ENCODE measurements at places on chromosomes 1 and 21.

- DNase-seq, result no peak
These were observed 104.0 kb downstream of the CDC7 start for GRCh38 chr1:91604632-91605031.

DNA sequence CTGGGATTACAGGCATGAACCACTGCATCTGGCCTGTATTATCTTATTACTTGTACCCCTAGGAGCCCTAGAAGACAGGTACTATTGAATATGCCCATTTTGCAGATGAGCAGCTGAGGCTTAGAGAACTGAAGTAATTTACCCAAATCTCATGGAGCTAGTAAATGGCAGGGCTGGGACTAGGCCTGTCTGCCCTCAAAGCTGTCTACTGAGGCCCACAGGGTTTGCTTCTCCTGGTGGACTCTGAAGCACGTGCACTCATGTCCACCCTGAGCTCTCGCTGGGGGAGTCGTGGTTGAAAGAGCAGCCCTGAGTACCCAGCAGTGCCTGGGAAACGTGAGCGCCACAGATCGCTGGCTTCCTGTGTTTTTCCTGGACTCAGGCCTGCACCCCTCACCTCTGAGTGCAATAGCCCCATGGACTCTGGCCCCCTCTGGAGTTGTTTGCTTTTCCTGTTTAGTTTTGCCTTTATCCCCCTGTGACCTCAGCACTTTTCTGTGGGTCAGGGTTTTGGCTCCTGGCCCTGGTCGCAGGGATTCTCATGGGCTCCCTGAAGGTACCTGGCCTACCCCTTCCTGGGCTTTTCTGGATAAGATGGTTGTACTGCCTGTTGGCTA, 52.4 kb downstream of the ARHGEF10L start:
- DNase-seq, result no peak

GRCh38 chr1:41590331-41590730, 105.8 kb upstream of the EDN2 start:
- no peak for DNase-seq

DNA sequence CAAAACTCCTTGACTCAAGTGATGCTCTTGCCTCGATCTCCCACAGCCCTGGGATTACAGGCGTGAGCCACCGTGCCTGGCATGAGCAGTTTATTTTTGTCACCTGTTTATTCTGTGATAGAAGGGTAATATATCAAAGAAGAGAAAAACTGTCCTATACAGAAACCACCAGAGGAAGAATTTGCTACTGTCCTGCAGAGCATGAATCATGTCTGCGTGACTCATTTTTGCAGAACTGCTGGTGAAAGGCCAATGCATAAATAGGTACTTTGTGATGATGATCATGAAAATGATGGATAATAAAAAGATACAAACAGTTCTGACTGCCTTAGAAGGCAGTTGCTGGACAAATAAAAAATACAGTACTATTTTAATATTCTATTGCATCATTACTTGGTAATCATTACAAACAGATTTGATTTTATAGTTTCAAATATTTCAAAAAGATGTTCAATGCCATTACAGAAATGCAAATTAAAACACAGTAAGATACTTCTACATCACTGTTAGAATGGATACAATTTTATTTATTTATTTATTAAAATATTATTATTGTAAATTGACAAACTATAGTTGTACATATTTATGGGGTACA, 26.5 kb downstream of the RIPPLY3 start:
- DNase-seq, result peak; percentile 77

DNA sequence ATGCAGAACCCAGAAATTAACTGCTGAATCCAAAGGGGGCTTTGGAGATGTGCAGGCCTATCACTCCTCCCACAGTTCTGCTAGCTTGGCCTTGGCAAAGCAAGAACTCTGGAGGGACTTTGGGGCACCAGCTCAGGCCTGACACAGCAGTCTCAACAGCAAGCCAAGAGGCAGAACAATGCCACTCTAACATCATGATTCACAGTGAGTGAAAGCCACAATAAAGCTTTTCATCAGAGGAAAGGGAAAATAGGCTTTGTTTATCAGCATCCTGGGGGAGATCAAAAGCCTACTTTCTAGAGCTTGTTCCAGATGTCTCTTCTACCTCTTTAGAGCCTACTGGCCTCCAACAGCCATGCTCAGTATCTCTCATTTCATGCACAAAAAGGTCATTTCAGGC, 283.4 kb downstream of the KCNH1 start:
- DNase-seq, result no peak

- DNase-seq, result no peak
These were observed 212.3 kb downstream of the KAZN start for GRCh38 chr1:14810595-14811361.

- no peak for DNase-seq
These were observed 6.2 kb downstream of the KCNA3 start for GRCh38 chr1:110668549-110668948.

DNA sequence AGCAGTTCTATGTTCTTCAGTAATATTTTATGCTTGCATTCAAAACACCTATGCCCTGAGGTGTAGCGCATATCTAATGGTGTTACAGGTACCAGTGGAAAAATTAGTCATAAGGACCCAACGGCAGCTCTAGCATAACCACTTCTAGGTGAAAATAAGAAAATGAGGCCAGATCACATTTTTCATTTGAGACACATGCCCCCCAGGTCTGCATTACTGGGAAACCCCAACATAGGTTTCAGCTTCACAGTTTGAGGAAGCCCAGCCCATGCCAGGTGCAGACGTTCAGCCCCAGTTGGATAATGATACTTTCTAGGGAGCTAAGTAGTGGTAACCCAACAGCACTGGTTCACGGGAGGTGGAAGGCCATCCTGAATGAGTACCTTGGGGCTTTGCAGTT, 129.8 kb downstream of the CNIH3 start:
- DNase-seq, result no peak

GRCh38 chr1:175632667-175633066, 110.7 kb downstream of the TNR start:
- DNase-seq, result no peak

GRCh38 chr1:223401873-223402789, 8.9 kb downstream of the CCDC185 start:
- peak; percentile 79 for DNase-seq

GRCh38 chr1:203178083-203178482, 2.5 kb upstream of the MYBPH start:
- DNase-seq, result no peak

DNA sequence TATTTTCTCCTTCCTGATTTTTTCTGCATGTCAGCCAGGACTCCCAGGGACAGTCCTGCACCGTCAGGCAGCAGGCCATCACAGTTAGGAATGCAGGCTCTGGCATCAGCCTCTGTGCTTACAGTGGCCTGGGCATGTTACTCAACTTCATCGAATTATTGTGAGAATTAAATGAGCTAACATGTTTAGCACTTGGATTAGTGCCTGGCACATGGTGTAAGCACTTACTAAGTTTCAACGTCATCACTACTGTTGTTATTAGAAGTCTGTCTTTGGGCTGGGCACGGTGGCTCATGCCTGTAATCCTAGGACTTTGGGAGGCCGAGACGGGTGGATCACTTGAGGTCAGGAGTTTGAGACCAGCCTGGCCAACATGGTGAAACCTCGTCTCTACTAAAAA, 45.1 kb downstream of the SCCPDH start:
- DNase-seq, result peak; percentile 66

DNA sequence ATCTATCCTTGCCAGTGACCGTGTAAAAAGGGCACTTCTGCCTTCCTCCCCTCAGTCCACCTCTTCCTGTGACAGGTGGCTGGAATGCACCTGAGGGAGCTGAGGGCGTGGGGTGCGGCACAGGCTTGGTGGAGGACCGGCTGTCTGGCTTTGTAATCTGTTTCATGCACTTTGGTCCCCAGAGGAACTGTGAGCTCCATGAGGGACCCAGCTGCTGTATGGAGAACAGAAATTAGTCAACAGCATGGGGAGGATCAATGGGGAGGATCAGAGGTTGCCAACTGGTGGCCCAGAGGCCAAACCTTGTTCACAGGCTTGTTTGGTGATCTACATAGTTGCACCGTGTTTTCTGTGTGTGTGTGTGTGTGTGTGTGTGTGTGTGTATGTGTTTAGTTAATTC, 19.0 kb upstream of the LUZP1 start:
- DNase-seq, result peak; percentile 23

GRCh38 chr1:230176871-230177411, 109.9 kb downstream of the GALNT2 start:
- DNase-seq, result no peak

DNA sequence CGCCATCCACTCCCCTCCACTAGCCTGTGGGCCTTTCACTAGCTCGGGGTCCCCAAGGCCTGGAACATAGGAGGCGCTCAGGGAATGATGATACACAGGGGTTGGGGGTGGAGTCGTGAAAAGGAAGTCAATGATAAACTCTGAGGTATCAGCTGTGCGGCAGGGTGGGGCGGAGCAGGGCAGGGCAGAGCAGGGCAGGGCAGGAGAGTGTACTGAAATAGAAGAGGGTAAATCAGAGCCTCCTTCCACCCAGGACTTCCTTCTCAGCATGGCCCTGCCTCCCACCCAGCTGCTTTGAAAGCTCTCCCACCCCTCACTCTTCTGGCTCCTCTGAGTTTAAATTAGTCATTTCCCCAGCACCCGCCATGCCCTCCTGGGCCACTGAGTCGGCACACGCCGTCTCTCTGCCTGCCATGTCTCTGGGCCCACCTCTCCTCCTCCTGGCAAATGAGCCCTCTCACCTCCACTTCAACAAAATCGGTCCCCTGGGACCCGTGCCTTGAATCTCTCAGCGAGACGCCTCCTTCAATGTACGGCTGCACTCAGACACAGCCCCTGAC, 16.9 kb downstream of the CAPZB start:
- no peak for DNase-seq

DNA sequence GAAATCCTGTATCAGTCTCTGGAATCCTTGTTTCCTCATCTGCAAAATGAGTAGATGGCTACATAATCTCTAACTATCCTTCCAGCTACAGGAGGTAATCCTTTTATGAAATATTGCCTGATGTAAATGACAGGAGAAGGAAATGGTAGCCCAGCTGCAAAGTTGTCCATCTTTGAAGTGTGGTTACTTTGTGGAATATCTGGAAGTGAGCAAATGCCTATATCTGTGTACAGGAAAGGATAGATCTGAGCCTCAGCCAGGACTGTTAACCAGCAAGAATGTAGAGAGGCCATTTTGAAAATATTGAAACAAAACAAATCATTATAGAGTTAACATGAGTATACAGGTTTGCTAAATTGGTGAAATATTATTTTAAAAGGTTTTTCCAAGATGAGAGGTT, 74.8 kb upstream of the BMP8A start:
- no peak for DNase-seq
